GF-D8 (cell line): ENCODE measurements at places on chromosomes 13 and 19.

DNA sequence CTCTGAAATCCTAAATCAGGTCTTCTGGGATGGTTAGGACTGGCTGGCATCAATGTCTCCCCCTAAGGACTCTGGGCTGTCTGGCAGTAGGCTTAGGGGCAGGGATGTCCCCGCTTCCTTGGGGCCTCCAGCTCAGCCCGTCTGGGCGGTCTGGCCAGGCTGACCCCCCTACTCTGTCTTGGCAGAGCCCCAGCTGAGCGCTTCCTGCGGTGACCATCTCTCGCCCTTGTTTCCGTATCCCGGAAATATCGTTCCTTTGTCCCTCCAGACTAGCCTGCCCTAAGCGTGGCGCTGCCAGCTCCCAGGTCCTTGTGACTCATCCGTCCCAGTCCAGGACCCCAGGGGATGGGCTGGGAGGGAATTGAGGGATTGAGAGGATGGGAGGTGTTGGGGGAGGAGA lies 11.3 kb downstream of the GTPBP3 start:
- no peak for DNase-seq

DNA sequence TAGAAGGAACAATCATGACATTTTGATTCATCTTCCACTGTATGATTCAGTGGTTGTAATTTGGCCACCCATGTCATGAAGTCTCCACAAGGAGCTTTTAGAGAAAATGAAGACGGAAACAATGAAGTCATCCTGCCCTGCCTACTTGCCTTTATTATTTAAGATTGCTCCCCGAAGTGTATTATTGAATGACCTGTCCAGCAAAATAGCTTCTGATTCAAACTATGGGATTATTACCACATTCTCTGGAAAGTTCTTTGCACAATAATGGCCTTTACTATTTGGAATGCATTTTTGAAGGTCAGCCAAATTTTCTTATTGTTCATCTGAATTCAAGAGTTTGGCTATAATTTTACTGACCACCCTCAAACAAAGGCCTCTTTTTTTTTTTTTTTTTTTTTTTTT lies 77.8 kb upstream of the RFC3 start:
- DNase-seq, result no peak

- peak; percentile 35 for DNase-seq
These were observed 10.6 kb upstream of the LRRC25 start for GRCh38 chr19:18408053-18408476.

GRCh38 chr13:35378939-35379338 lies 97.5 kb downstream of the MAB21L1 start:
- no peak for DNase-seq

- DNase-seq, result no peak
These were observed 18.8 kb downstream of the ZNF559 start for GRCh38 chr19:9342610-9343304.

DNA sequence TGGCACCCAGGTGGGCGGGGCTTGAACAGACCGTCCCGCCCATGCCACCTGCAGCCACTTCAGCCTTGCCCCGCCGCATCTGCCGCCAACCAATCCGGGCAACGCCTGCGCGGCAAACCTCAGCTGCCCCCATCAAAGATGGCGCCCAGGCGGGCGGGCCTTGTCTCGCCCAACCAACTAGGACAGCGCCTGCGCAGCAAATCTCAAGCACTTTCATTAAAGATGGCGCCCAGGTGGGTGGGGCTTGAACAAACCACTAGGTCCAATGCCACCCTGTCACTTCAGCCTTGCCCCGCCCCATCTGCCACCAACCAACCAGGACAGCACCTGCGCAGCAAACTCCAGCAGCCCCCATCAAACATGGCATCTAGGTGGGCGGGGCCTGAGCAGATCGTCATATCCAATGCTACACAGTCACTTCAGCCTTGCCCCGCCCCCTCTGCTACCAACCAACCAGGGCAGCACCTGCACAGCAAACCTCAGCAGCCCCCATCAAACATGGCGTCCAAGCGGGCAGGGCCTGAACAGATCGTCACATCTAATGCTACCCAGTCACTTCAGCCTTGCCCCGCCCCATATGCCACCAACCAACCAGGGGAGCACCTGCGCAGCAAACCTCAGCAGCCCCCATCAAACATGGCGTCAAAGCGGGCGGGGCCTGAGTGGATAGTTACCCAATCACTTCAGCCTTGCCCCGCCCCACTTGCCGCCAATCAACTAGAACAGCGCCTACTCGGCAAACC lies 1.4 kb downstream of the PEG3 start:
- peak; percentile 67 for DNase-seq

DNA sequence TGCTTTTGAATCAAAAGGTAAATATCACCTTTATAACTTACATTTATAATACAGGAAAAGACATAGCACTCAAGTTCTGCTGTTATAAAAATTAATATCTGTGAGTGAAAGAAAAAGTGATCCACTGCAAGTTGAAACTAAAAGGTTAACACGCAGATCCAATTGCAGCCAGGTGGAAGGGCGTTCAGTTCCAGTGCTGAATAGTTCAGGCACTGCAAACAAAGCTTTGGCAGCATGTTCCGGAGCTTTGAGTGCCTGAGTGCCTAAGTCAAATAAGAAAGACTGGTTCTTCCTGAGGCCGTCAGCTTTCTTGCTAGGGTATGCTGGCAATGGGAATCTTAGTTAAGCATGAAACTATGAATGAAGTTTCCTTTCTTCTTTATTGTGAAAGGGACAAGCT lies 200.3 kb downstream of the LMO7 start:
- DNase-seq, result no peak

DNA sequence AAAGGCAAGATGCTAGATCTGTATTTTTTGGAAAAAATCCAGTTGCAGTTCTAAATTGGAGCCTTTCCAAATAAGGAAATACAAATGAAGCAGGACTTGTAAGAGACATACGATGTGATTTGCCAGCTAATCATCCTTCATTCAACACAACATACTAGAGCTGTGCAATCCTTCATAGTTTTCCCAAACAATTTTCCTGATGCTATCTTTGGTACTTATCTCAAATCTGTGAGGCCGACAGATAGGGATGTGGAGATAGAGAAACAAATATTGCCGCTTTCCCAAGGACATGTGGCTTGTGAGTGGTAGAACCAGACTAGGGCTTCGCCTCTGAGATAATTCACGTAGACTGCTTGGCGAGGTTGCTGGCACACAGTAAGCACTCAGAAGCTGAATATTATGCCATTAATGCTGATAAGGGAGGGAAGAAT lies 176.6 kb downstream of the LMO7 start:
- no peak for DNase-seq
